ENCODE measurements at places on chromosomes 13 and 19. TPM values are rescaled to one million over a fixed set of nuclear protein-coding genes. Genes with fewer than 3 reads are reported as not detected.

The STOML3 gene
- 0.56 TPM for total RNA-seq

The RPS5 gene
- total RNA-seq, result 1,324 TPM

The PRRG2 gene
- 5.1 TPM for total RNA-seq

- no peak overlapping the region for H3K4me3 ChIP-seq
- H3K27ac ChIP-seq, result no peak overlapping the region
- no peaks in the 10 kb centered on the region for H3K4me1 ChIP-seq
- H3K27me3 ChIP-seq, result no peaks in the 10 kb centered on the region
- no peaks in the 10 kb centered on the region for H3K36me3 ChIP-seq
- DNase-seq, result no peak
Observed at GRCh38 chr19:10206226-10206885, 11.6 kb upstream of the DNMT1 start.

The SCEL gene
- total RNA-seq, result 102 TPM

The LSM14A gene
- 123 TPM for total RNA-seq

The ZNF708 gene
- total RNA-seq, result 14.8 TPM

The ZNF439 gene
- total RNA-seq, result 2.5 TPM

The THOP1 gene
- total RNA-seq, result 85.9 TPM

GRCh38 chr19:21680671-21681070 lies 86.7 kb downstream of the ZNF100 start:
- H3K27ac ChIP-seq, result no peak overlapping the region
- no peak overlapping the region for H3K4me3 ChIP-seq
- no peaks in the 10 kb centered on the region for H3K4me1 ChIP-seq
